T-helper 2 cell (primary cell): ENCODE measurements at places on chromosomes 1 and 21.
A peak's percentile ranks its signal among the peaks of the same experiment; 100 is the strongest.

DNA sequence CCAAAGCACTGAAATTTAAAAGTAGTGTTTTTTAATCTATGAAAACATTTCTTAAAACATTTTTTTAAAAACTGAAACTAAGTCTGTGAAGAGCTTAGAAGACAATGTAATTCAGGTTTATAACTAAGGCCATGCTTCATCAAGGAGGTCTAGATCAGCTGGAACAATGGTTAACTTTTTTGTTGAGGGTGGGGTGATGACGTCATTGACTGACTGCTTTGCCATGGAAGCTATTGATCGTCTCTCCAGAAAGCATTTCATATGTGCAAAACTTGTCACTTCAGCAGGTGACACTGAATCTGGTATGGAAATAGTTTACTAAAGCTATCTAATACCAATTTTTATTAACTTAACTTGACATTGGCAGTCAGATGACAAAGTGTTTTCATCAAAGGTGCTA lies 21.0 kb downstream of the RAVER2 start:
- DNase-seq: no peak

DNA sequence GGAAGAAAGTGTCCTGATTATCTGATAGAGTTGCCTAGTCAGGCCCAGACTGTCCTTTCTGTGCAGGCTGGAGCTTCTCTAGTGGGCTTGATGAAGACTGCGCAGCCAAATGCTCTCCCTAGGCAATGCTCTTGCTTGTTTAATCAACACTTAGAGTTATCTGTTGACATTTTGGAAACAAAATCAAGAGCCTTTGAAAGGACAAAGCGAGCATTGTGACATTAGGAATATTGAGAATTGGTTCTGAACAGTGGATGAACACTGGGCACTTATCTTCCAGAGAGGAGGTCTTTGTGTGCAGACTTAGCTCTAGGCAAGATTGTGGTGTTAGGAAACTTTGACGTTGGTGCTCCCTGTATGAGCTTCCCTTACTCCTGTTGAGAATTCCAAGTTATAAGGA lies 94.5 kb downstream of the DNTTIP2 start:
- no peak for DNase-seq

- no peak for DNase-seq
These were observed 14.8 kb downstream of the ADORA3 start for GRCh38 chr1:111488669-111489068.

DNA sequence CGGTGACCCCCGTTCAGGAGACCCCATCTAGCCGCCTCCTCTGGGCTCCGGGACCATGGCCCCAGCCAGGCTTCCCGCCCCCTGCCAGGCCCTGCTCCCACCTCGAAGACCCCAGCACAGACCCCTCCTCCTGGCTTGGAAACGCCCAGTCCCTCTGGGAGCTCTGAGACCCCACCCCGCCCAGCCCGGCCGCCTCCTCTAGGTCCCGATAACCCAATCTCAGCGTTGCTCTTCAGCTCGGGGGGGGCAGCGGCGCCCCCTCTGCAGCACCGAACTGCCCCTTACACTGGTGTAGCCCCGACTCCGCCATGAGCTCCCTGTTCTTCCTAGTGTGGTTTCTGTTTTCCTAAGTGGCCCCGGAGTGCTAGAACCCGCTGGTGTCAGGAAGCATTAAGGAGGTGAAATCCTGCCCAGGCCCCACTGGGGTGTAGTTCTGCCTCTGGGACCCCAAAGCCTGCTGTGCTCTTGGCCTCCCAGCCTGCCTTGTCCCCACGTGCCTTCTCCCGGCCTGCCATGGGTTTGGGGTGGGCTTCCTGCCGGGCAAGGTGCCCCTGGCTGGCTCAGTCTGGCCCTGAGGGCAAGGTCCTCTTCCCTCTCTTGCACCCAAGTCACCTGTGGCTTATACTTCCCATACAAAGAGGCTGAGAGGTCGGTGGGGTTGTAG lies 10.7 kb upstream of the MMEL1 start:
- DNase-seq: no peak

DNA sequence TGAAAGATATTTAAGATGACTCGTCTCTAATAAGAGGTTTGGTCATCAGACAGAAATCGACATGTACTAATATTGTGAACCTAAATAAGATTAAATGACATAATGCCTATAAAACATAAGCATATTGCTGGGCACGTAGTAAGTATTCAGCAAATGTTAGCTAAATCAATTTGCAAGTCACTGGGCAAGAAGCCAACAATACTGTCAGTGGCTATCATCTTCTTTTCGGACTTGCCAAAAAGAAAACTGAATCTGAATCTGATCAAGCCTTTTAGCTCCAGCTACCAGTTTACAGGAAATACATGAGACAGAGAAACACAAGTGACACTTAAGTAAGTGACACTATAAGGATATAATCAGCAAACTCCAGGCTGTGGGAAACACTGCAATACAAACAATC lies 46.0 kb downstream of the RPL5 start:
- peak; percentile 25 for DNase-seq

DNA sequence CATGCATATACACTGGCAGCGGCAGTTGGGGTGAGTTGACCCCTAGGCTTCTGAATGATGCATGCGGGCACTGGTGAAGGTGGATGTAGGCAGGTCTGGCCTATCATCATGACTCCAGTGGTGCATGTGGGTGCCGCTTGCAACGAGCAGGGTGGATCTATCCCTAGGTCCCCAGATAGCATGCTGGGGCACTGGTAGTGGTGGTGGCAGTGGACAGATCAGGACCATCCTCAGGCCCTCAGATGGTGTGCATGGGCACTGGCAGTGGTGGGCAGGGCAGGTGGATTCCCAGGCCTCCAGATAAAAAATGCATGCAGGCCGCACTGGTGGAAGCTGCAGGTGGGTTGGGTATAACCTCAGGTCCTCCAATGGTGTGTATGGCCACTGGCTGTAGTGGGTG lies 52.4 kb downstream of the CATSPERE start:
- no peak for DNase-seq

GRCh38 chr21:33199516-33200217 lies 30.1 kb upstream of the IFNAR2 start:
- peak; percentile 62 for DNase-seq

DNA sequence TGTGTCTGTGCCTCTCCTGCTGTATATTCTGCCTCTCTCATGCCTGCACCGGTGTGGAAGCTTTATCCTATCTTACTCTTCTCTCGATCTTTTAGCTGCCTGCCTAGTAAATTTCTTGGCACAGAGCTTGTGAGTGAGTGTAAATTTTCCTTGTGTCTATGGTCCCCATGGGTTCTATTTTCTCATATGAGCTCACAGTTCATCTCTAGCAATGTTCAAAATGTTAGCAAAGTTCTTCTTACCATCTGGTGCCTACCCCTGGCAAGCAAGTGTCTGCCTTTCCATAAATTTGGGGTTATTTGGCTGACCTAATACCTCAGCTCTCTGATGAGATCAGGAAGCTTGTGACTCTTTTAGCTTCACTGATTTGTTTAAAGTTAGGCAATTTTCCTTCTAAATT lies 572.1 kb upstream of the BRINP3 start:
- DNase-seq: no peak

GRCh38 chr1:73674945-73675561 lies 522.9 kb downstream of the LRRIQ3 start:
- DNase-seq: no peak

GRCh38 chr1:5165762-5166161 lies 511.4 kb downstream of the AJAP1 start:
- no peak for DNase-seq

DNA sequence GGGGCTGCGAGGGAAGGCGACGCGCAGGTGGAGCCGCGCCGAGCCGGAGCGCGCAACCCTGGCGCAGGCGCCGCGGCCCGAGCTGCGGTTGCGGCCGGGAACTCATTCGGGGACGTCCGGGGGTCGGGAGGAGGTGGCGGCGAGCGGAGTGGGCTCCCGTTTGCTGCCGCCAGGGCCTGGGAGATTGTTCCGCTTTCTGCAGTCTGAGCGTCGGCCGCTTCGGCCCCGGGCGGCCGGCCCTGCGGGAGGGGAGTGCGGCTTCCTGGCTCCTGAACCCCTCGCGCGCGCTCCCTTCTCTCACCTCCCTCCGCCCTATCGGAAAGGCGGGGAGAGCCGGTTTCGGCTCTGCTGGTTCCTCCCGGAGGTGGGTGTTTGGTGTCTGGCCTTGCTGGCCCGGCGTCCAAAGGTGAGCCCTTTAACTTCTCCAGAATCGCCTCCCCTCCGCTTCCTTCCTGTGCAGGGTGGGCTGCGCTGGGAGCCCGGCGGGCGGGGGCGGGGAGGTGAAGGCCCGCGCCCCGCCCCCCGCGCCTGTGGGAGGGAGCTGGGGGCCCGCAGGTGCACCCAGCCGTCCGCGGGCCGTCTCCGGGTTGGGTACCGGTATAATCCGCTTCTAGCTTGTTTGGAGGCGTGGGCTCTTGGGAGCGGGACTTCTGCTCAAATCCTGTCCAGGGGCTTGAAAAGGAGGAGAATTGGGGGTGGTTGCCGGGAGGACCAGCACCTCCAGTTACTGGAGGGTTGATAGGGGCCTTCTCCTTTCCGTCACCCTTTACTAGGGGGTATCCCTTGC lies 683 bp downstream of the LRRC8D start:
- DNase-seq: peak; percentile 37
